ENCODE measurements at places on chromosomes 7 and 10.

DNA sequence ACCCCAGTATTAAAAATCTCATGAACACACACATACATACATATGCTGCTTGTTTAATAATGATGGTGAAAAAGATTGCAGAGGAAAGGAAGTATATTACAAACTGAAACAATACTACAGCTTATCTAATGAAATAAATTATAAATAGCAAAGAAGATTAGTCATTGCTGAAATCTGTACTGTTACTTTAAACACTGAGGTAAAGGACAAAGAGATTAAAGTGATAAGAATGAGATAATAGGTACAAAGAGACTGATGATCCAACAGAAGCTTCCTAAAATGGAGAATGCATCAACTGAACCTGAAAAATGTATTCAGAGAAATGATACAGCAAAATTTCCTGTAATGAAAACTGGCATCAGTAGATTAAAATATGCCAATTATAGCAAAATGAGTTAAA, 91.5 kb upstream of the KCND2 start:
- H3K4me3 ChIP-seq: no peak overlapping the region
- no peaks in the 10 kb centered on the region for H3K36me3 ChIP-seq
- H3K27me3 ChIP-seq: no peaks in the 10 kb centered on the region
- no peak for DNase-seq

- peaks cover 56% of the 10 kb centered on the region for H3K4me1 ChIP-seq
- DNase-seq: no peak
- H3K27me3 ChIP-seq: no peaks in the 10 kb centered on the region
- H3K4me3 ChIP-seq: peak overlapping the region; percentile 22
- peaks cover 76% of the 10 kb centered on the region for H3K36me3 ChIP-seq
Measured at GRCh38 chr7:24825931-24826661, 68.8 kb upstream of the GSDME start.

- H3K27ac ChIP-seq: no peak overlapping the region
- H3K4me3 ChIP-seq: no peak overlapping the region
- peaks cover 51% of the 10 kb centered on the region for H3K27me3 ChIP-seq
- peaks cover 9% of the 10 kb centered on the region for H3K4me1 ChIP-seq
- no peak for DNase-seq
Measured at GRCh38 chr10:116792817-116793216, 50.5 kb upstream of the HSPA12A start.

DNA sequence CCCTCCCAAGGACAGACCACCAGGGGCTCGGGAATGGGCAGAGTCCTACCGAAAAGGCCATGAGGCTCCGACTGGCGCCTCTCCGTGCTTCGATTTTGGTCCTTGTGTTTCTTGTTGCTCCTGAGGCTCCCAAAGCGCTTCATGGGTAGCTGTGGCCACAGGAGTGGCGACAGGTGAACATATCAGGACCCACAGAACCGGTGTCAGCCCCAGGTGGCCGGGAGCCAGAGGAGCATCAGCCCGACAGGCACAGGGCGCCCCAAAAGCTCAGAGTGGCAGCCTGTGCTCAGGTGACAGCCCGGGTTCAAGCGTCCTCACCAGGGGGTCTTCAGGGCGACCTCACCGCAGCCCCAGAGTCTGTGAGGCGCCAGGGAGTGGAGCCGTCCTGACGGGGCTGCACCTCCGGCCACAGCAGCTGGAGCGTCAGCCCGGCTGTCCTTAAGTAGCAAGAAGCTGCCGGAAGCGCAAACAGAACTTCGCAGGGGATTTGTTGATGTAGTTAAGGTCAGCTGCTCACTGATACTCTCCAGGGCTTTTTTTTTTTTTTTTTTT, 141.0 kb downstream of the PRKAG2 start:
- peaks cover 12% of the 10 kb centered on the region for H3K4me1 ChIP-seq
- H3K27ac ChIP-seq: no peak overlapping the region
- no peaks in the 10 kb centered on the region for H3K27me3 ChIP-seq
- H3K36me3 ChIP-seq: peaks cover 2% of the 10 kb centered on the region

DNA sequence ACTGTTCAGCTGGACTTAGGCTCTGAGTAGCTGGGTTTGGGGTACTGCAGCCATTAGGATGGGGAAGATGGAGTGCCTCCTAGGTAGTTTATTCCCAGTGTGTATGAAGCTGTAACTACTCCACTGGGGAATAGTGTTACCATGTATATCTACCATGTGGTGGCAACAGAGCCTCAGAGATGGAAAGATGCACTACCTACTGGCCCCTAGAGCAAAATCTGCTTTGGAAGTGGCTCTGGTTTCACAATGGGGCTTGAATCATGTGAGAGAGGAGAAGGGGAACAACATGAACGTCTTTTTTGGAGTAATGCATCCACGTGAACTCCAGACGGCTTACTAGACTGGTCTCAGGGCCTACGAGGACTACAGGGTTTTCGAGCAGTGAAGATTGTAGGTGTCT, 167.3 kb downstream of the CALCR start:
- no peak for DNase-seq
- H3K4me3 ChIP-seq: no peak overlapping the region
- no peaks in the 10 kb centered on the region for H3K4me1 ChIP-seq
- H3K36me3 ChIP-seq: no peaks in the 10 kb centered on the region

DNA sequence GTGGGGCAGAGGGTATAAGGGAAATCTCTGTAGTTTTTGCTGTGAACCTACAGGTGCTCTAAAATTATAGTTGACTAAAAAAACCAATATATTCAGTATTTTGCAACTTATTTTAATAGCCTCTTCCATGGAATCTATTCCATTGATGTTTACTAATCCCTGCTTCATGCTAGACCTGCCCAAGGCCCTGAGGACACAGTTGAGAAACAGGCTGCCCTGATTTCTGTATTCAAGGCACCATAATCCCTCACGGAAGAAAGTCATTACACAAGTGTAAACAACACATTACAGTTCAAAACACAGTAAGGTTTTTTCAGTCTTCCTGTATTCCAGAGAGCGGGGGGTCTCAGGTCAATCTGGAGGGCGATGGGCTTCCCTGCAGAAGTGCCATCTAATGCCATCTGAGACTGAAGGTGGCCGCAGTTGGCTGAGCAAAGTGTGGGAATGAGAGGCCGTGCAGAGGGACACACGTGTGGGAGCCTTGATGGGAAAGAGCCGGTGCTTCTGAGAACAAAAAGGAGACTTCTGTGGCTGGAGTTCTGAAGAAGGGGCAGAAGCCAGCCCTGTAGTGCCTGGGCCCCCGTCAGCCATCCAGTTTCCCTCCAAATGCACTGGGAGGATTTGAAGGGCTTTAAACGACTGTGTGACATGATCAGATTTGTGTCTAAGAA, 146.9 kb downstream of the PTPN20 start:
- no peaks in the 10 kb centered on the region for H3K36me3 ChIP-seq
- H3K27ac ChIP-seq: no peak overlapping the region
- no peaks in the 10 kb centered on the region for H3K27me3 ChIP-seq
- peaks cover 12% of the 10 kb centered on the region for H3K4me1 ChIP-seq

DNA sequence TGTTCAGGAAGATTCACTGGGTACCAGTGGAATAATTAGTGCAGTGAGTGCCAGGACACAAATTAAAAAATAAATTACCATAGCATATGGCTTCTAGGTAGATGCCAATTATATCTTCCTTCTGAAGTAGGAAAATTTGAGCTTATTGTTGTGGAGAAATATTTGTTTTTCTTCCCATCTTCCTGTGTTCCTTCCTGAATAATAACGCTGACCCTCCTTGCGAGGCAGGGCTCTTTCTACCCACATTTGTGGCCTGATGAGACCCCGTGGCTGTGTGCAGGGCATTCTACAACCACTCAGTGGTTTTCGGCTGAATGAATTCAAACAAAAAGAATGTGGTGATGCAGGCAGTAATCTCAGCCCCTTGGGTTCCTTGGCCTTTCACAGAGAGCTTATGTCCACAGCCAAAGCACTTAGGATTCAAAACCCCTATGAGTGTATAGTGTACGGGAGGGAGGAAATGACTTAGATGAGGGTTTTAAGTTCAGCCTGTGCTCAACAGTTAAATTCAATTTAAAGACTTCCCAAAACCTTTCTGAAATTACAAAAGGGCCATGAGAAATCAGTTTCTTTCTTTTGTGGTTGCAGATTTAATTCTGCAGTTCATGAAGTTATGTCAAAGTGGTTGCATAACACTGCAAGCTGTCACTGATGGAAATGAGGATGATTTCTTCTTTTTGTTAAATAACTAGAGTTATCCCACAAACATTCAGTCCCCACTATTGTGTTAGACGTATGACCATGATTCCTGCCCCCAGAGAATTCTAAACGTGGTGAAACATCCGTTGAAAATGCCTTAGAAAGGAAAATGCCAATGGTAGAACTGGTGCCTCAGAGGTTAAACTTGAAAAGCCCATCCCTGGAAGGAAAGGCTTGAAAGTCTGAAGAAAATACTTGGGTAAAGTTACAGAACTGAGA, 255.3 kb downstream of the FZD1 start:
- DNase-seq: no peak
- no peaks in the 10 kb centered on the region for H3K27me3 ChIP-seq

DNA sequence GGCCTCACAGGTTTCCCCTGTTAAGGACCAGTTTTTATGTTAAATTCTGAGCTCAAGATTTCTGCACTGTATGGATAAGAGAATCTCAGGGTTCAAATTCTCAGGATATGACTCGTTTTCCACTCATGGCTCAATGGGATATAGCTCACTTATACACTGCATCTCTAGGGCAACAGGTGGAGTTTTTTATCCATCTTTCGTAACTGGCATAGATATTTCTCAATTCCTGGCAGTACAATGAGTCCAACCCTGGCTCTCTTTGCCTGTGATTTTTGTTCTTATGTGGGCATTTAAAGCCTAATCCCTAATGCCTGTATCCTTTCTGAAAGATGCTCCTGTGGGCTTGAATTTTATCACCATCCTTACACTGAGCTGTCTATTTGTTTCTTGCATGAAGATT, 7.6 kb downstream of the CCDC172 start:
- no peak overlapping the region for H3K27ac ChIP-seq
- no peaks in the 10 kb centered on the region for H3K4me1 ChIP-seq
- no peaks in the 10 kb centered on the region for H3K36me3 ChIP-seq
- no peak for DNase-seq

All from activated naive CD8-positive, alpha-beta T cell treated with anti-CD3 and anti-CD28 coated beads for 36 hours (primary cell).